ENCODE measurements at places on chromosomes 7 and 10.

GRCh38 chr7:16615228-16615627 is 30.3 kb downstream of the ANKMY2 start:
- no peak for DNase-seq

DNA sequence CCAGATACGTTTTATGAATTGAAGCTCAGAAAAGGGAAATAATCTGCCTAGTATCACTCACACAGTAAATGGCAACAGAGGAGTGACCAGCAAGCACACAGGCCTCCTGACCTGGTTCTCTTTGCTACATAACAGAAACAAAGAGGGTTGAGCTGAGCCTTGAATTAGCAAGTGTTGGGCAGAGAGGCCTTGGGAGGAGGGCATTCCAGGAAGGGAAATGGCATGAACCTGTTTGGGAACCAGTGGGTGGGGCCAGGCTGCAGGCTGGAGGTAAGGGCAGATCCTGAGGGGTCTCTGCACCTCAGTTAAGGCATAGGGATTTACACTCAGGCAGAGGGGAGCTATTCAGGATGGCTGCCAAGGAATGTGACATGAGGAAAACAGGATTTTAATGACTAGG is 24.8 kb upstream of the CYCS start:
- no peak for DNase-seq

GRCh38 chr7:79529214-79529880 is 75.9 kb upstream of the MAGI2 start:
- no peak for DNase-seq

DNA sequence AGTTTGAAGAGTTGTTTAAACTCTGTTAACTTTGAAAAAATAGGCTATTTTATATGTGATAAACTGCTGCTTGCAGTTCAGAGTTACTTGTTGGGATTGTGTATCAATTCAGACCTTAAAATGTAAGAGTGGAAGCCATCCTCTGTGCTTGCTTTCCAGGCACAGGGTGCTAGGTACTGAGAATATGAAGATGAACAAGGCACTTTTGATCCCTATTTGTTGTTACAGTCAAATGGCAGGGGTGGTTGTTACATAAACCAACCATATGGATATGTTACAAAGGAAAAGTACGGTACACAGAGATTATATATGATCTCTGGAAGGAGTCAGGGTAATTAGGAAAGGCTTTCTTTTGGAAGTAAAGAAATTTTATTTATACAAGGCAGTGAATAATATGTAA is 63.8 kb downstream of the REEP3 start:
- DNase-seq: no peak

DNA sequence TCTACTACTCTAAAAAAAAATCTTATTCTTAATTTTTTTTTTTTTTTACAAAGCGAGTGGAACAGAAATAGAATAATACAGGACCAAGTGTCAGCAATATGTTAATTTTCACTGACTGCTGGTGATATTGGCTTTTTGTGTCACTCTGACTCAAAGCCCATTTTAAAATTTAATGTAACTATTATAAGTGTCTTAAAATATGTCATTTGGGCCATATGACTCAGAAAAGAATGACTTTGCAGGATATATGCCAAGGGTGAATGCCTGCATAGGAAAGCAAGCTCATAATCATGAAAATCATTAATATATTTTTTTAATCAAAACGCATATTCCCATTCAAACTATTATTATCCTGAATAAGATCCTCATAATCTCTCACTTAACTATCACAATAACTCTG is 149.2 kb downstream of the GNAT3 start:
- no peak for DNase-seq

- no peak for DNase-seq
These were observed 219.7 kb downstream of the TRIL start for GRCh38 chr7:28738412-28738811.

DNA sequence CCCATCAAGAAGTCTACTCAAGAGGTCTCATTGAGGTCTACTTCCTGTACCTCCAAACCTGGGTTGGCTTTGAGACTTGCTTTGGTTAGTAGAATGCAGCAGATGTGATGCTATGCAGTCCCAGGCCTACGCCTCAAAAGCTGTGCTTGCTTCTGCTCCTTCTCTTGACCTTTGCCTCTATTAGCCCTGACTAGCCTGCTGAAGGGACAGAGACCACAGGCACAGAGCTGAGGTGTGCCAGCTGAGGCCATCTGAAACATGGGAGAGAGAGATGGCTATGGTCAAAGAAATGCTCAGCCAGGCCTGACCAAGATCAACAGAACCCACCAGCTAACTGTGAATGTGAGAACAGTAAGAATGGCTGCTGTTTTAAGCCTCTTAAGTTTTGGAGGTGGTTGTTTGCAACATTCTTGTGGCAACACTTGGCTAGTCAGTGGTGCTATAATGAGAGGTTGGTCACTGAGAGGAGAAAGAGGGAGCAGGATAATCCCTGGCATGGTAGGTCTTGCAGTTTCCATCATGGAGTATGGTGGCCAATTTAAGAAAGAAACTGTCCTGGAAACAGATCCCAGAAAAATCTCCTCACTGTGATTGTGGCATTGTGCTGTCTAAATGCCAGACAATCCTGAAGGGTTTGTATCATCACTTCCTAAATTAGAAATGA is 176.1 kb upstream of the PHYHIPL start:
- no peak for DNase-seq

GRCh38 chr7:32501522-32501921 is 6.2 kb downstream of the AVL9 start:
- DNase-seq: no peak

GRCh38 chr10:117609796-117610170 is 67.2 kb downstream of the EMX2 start:
- no peak for DNase-seq

GRCh38 chr10:25865267-25865666 is 68.8 kb upstream of the MYO3A start:
- DNase-seq: no peak

DNA sequence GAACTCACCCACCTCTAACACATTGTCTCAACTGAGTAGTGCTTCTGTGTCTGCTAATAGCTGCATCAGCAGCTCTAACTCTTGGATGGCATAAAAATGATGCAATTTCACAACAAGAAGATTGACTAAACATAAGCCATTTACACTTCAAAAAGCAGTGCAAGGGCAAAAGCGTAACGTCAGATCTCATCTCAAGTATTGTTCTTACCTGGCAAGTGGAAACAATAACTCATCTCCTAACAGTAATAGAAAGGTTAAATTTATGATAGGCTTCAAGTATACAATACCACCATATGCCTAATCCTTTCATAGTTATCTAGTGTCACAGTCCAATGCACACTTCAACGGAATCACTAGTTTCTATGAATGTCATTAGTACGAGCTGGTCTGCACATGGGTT is 14.8 kb downstream of the TPK1 start:
- peak; percentile 3 for DNase-seq

GRCh38 chr7:87223666-87224065 is 4.1 kb upstream of the TMEM243 start:
- DNase-seq: no peak

GRCh38 chr10:13449296-13449695 is 79.5 kb downstream of the BEND7 start:
- no peak for DNase-seq

DNA sequence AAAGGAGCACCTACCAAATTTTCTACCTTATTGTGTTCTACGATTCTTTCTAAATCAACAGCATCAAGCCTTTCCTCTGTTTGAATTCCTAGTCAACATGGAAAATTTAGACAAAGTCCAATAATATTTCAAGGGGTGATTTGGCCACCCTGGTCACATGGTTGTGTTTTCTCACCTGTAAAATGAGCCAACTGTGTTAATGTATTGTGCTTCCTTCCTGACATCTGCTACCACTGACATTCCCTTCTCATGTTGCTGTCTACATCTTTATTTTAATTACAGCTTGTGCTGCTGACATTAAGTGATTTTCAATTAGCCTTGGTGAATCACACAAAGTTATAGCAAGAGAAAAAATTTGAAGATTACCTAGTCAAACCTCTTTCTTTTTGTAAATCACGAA is 83.0 kb upstream of the NPSR1 start:
- no peak for DNase-seq

DNA sequence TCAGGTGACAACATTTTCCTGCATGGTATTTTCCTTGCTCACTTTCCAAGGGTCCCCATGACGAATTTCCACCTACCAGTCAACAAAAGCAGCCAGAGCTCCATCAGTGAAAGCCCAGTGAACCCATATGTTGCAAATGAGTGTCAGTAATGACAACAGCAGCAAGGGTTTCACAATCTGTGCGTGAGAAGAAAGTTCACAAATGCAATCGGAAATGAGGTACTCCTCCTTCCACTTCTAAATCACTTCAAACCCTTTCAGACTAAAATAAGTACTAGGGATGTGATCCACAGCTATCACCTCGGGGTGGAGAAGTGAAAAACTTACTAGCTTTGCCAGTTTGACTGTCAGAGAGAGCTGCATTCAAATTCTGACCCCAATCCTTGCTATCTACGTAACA is 55.6 kb upstream of the BET1 start:
- DNase-seq: no peak

- DNase-seq: no peak
These were observed 111.2 kb upstream of the PTN start for GRCh38 chr7:137454767-137455166.

- no peak for DNase-seq
These were observed 145.4 kb upstream of the SMIM30 start for GRCh38 chr7:113263749-113264148.

GRCh38 chr7:88116235-88116795 is 103.5 kb downstream of the SRI start:
- no peak for DNase-seq

DNA sequence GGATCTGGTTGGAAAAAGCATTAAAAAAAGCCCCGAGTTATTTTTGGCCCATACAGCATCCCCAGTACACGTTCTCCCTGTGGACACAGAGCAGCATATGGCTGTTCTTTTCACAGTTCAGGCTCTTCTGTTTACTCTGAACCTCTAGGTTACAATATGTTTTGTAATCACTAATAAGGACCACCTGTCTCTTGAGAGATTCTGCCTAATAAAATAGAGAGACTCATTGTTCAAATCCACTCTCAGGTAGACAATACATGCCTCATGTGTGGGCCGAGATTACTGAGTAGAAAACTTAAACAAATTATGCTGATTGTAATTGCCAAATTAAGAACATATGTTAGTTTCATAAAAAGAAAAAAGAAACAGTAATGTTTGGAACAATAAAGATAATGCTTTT is 647.7 kb downstream of the GRM8 start:
- DNase-seq: no peak

- no peak for DNase-seq
These were observed 30.3 kb upstream of the GRB10 start for GRCh38 chr7:50812841-50813475.

- DNase-seq: peak; percentile 17
These were observed 142.5 kb upstream of the TCERG1L start for GRCh38 chr10:131453721-131454634.

DNA sequence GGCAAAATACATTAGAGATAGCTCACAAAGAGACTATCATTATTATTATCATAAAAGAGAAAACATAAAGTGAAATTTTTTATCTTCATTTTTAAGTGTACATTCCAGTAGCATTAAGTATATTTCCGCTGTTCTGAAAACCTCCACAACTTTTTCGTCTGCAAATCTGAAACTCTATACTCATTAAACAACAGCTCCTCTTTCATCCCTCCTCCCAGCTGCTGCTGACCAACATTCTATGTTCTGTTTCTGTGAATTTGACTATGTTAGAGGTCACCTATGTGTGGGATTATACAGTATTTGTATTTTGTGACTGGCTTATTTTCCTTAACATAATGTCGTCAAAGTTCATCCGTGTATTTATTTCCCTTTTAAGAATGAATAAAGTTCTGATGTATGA is 429.3 kb upstream of the TPK1 start:
- DNase-seq: no peak

DNA sequence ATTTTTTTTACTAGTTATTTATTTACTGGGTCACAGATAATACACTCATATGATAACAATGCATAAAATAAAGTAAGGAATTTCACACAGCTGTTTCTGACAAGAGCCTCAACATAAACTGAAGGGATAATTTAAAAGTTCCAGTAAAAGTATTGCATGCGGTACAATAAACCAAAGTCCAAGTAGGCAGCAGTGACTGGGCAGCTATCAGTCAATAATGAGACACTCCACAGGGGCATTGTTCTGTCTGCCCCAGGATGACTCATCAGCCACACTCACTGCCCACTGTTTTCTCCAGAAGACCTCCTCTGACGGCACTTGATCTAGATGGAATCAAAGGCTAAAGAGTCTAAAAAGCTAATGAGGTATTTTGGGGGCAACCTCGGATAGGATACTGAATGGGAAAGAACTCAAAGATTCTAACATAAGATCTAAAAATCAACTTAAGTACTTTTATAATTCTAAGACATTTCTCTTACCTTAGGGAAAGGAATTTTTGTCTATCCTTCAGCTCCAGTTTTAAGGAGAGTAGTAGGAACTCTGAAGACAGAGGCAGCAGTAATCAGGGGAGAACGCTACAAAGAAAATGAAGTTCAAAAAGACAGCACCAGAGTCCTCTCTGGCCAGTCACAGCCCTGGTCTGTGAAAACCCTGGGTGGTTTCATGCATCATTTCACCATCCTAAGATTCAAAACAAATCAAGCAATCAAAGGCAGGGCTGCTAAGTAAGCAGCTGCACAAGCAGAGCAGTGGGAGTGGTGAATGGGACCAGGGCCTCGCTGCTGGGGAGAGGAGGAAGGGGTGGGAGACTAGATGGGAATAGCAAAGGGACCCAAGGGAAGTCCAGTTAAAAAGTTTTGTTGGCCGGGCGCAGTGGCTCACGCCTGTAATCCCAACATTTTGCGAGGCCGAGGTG is 175.1 kb downstream of the AVL9 start:
- DNase-seq: no peak

DNA sequence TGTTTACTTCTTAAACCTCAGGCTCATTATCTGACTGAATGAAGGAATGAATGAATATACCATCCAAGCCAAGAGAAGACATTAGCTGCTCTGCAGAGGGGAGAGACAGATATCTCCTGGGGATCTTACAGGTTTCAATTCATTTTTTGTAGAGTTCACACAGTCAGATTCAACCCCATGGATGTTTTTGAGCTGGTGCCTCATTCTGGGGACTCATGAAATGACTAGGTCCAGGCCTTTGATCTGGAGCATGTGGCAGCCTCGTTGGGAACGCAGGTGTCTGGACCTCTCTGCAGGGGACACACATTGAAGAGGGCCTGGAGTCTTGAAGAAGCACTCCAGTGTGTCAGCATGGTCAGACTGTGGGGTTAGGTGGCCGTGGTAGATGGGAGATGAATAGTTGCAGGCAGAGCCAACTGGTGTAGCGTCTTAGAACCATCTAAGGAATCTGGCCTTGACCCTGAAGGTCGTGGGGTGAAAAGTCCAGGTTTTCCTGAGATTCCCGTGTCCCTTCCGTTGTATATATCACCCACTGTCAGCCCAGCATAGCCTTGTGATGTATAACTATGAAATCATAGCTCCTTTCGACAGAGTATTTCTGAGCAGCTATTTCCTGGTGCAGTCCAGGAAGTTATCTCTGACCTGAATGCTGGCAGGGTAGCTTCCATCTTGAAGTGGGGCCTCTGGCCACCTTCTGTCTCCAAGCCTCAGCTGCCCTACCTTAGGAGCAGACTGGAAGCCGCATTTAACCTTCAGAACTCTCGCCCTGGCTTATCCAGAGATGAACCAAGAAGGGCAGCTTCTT is 22.3 kb downstream of the BTBD16 start:
- no peak for DNase-seq

GRCh38 chr7:39891894-39892293 is 58.2 kb upstream of the CDK13 start:
- DNase-seq: no peak

- DNase-seq: no peak
These were observed 139.6 kb upstream of the NEBL start for GRCh38 chr10:21036757-21037156.
